ENCODE measurements at places on chromosomes 7 and 10. TPM values are rescaled to one million over a fixed set of nuclear protein-coding genes. Genes with fewer than 3 reads are reported as not detected.

- no peak overlapping the region for H3K4me3 ChIP-seq
- DNase-seq = no peak
- H3K4me1 ChIP-seq = peaks cover 4% of the 10 kb centered on the region
- H3K27me3 ChIP-seq = peaks cover 7% of the 10 kb centered on the region
Observed at GRCh38 chr10:1268831-1269230, 212.6 kb downstream of the WDR37 start.

DNA sequence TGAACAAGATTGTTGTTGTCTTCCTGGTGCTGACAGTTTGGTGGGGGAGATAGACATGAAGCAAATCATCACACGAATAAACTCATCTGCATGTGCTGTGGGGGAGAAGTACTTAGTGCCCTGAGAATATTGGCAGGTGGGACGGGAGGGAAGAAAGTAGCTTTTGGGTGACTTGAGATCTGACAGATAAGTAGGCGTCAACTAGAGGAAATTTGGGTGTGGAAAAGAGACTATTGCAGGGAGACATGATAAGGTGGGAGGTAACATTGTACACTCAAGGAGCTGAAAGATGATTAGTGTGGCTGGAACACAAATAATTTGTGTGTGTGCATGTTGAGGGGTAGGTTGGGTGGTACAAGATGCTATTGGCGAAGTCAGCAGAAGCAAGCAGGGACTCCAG is 30.1 kb downstream of the CNNM2 start:
- H3K4me1 ChIP-seq = no peaks in the 10 kb centered on the region
- no peaks in the 10 kb centered on the region for H3K27me3 ChIP-seq
- no peaks in the 10 kb centered on the region for H3K36me3 ChIP-seq
- no peak for DNase-seq
- no peak overlapping the region for H3K27ac ChIP-seq

- DNase-seq = no peak
- peaks cover 62% of the 10 kb centered on the region for H3K4me1 ChIP-seq
- no peaks in the 10 kb centered on the region for H3K36me3 ChIP-seq
- H3K4me3 ChIP-seq = peak overlapping the region; percentile 80
- H3K27me3 ChIP-seq = no peaks in the 10 kb centered on the region
Observed at GRCh38 chr7:105674200-105674920, 93.1 kb upstream of the EFCAB10 start.

DNA sequence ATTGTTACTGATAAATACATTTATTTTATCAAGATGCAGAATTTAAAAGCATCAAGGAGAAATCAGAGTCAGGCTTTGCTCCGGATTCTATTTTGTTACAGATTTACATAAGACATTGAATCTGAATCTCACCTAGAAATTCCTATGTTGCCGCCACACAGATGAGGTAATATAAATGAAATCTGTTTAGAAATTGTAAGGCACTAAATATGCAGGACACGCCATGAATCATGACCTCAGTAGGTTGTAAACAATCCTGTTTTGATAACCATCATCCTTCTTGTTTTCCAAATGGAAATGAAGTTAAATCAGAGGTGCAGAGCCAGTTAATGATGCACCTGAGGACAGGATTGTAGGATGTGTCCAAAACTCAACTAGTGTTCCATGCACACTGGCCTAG is 778.0 kb downstream of the MAGI2 start:
- H3K27me3 ChIP-seq = no peaks in the 10 kb centered on the region
- no peak for DNase-seq
- H3K4me1 ChIP-seq = no peaks in the 10 kb centered on the region
- no peak overlapping the region for H3K4me3 ChIP-seq

- H3K36me3 ChIP-seq = no peaks in the 10 kb centered on the region
- peaks cover 18% of the 10 kb centered on the region for H3K4me1 ChIP-seq
- H3K4me3 ChIP-seq = no peak overlapping the region
- no peak for DNase-seq
Observed at GRCh38 chr10:71599518-71599917, 120.1 kb downstream of the C10orf105 start.

- no peaks in the 10 kb centered on the region for H3K27me3 ChIP-seq
- DNase-seq = no peak
- no peak overlapping the region for H3K4me3 ChIP-seq
- no peaks in the 10 kb centered on the region for H3K4me1 ChIP-seq
Observed at GRCh38 chr7:44391746-44392617, 66.6 kb upstream of the CAMK2B start.

DNA sequence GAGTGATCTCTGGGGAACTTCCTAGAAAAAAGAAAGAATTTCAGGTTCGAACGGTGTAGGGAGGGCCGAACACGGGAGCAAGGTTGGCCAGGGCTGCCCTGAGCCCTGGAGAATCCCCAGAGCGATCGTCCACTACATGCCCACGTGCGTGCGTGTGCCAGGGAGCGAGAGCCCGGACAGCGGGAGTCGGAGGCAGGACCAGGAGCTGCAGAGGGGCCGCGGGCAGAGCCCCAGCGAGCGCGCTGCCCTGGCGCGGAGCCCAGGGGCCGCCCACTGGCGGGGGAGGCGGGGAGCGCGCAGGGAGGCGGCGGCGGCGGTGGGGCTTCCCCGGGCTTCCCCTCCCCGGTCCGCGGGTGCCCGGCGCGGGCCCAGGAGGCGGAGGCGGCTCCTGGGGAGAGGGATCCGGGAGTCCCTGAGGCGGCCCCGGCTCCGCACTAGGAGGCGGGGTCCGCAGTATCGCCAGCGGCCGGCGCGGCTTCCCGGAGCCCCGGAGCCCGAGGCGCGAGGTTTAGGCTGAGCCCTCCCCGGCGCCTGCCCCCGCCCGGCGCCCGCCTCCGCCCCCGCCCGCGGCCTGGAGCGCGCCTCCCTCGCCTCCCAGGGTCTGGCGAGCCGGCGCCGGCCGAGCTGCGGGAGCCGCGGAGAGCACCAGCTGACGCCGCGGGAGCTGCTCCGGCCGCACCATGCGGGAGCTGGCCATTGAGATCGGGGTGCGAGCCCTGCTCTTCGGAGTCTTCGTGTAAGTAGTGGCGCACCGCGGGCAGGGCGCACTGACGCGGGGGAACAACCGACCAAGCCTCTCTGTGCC is at the start of gene PLPP4:
PLPP4 (plus strand) TSS at position 602 of the 805 bp plus-strand sequence; CDS start at position 681, 79 bp downstream.
- no peak within 1 kb of the TSS for H3K27ac ChIP-seq
- peaks cover 40% of the 10 kb centered on the region for H3K27me3 ChIP-seq
- peaks cover 2% of the 10 kb centered on the region for H3K36me3 ChIP-seq
- no peak for DNase-seq
- H3K4me1 ChIP-seq = no peaks in the 10 kb centered on the region

DNA sequence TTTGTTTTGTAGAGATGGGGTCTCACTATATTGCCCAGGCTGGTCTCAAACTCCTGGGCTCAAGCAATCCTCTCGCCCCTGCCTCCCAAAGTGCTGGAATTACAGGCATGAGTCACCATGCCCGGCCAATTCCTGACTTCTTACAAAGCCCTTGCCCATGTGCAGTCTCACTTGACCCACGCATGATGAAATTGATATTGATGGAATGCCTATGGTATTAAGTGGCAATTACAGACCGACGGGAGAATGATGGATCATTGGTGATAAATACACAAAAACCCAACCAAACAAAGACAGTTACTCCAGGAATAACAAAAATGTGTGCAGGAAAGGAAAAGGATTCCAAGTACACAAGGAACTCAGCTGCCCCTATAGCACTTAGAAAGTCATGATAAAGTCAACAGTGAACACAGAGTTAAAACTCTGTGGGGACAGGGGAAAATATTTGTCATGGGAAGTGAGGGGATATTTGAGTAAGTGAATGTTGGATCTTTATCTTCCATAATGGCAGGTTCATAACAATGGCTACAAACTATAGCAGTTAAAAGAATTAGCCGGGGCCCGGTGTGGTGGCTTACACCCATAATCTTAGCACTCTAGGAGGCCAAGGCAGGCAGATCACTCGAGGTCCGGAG is 21.6 kb downstream of the HIP1 start:
- peaks cover 4% of the 10 kb centered on the region for H3K36me3 ChIP-seq
- H3K27ac ChIP-seq = no peak overlapping the region
- H3K4me1 ChIP-seq = peaks cover 6% of the 10 kb centered on the region
- peaks cover 8% of the 10 kb centered on the region for H3K27me3 ChIP-seq

DNA sequence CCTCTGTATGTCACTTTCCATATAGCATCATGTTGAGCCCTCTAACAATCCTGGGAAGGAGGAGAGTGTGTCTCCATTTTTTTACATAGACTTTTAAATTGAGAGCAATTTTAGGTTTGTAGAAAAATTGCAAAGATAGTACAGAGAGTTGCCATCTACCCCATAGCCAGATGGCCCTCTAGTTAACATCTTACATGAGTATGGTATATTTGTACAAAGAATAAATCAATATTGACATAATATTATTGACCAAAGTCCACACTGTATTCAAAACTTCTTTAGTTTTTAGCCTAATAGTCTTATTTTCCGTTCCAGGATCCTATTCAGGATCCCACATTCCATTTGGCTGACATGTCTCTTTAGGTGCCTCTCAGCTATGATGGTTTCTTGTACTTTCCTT is 274.6 kb upstream of the PLPP4 start:
- no peaks in the 10 kb centered on the region for H3K4me1 ChIP-seq
- H3K4me3 ChIP-seq = no peak overlapping the region
- no peak for DNase-seq
- H3K36me3 ChIP-seq = no peaks in the 10 kb centered on the region
- no peak overlapping the region for H3K27ac ChIP-seq

- DNase-seq = peak; percentile 62
- H3K36me3 ChIP-seq = no peaks in the 10 kb centered on the region
- peaks cover 22% of the 10 kb centered on the region for H3K27me3 ChIP-seq
- no peaks in the 10 kb centered on the region for H3K4me1 ChIP-seq
Observed at GRCh38 chr7:95916573-95917297, 144.4 kb downstream of the DYNC1I1 start.

GRCh38 chr7:140010194-140010895 is 52.4 kb downstream of the PARP12 start:
- no peak overlapping the region for H3K27ac ChIP-seq
- H3K27me3 ChIP-seq = no peaks in the 10 kb centered on the region
- no peaks in the 10 kb centered on the region for H3K4me1 ChIP-seq
- no peak overlapping the region for H3K4me3 ChIP-seq

DNA sequence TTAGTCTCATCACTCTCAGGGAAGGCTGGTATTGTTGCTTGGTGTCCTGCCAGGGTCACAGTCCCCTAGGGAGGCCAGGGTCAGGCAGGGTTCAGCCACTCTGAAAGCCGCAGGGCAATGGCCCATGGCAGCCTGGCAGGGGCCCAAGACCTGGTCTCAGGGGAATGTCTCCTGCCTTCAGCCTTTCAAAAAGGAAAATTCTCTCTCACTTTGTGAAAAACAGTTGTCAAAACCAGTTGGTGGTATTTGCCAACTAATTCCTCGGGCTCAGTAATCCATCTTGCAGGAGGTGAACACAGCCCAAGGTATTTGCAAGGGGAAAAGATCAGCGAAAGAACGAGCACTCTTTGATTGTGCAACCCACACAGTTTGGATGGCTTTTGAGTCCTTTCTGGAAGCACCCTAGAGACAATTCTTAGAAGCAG is 101.5 kb downstream of the JCAD start:
- H3K27me3 ChIP-seq = peaks cover 12% of the 10 kb centered on the region
- no peaks in the 10 kb centered on the region for H3K4me1 ChIP-seq
- no peak overlapping the region for H3K4me3 ChIP-seq
- DNase-seq = no peak
- H3K27ac ChIP-seq = no peak overlapping the region

DNA sequence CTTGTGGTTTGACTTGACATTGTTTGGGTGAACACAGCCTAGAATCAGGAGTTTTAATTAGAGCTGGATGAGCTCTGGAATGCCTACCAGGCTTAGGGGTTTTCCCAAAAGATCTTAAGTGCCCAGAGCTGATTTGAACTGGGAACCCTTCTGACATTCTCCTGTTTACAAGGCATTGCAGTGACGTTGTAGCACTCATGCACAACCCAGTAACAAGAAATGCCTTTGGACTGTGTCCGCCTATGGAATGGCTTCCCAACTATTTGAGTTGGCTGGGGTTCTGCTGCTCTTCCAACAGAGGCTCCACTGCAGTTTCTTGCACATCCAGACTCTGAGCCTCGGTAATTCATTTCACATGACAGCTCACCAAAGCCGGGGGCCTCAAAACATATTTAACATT is 76.7 kb upstream of the MKX start:
- no peak overlapping the region for H3K4me3 ChIP-seq
- H3K27ac ChIP-seq = no peak overlapping the region
- no peaks in the 10 kb centered on the region for H3K4me1 ChIP-seq

DNA sequence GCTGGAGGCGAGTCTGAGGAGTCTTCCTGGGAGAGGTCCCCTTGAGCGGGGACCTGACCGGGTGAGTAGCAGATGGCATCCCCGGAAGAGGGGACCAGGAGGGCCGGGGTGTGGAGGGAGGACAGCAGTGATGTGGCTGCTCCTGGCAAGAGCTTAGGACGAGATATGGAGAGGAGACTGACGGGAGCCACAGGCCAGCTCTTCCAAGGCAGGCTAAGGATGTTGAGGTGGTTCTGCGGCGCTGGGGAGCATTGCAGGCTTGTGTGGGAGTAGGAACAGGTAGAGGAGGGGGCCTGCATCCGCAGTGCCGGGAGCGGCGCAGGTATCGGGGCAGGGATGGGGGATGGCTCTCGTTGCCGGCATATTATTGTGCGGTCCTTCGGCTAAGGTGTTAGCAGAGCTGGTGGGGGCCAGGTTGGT is 76.7 kb upstream of the ANLN start:
- no peak overlapping the region for H3K27ac ChIP-seq
- H3K4me1 ChIP-seq = peaks cover 7% of the 10 kb centered on the region
- H3K27me3 ChIP-seq = no peaks in the 10 kb centered on the region
- DNase-seq = no peak

DNA sequence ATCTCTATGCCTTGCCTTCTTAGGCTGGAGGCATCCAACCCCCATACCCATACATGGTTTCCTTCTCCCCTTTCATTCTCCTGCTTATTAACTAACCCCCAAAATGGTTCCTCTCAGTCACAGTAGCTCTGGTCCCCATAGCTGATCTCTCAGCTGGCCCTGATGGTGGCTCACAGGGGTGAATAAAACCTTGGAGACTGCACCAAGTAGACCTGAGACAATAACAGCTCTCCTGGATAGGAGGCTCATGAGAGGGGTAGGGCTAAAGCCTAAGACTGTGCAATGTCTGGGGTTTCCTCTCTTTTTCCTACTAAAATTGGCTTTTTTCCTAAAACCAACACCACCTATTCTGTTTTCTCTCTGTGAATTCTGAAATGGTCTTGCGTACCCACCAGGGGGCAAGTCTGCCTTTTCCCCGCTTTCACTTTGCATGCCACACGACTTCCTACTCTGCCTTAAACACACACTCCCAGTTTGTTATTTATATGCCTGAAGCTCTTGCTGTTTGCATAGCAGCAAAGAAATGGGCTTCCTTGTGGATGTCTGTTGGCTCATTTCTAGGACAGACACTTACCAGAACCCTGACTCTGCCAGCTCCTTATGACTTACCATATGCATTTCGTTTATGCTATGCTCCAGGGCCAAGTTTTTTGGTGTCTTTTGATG is 18.4 kb upstream of the PON1 start:
- no peaks in the 10 kb centered on the region for H3K4me1 ChIP-seq
- H3K27ac ChIP-seq = no peak overlapping the region
- no peaks in the 10 kb centered on the region for H3K36me3 ChIP-seq
- DNase-seq = no peak
- H3K27me3 ChIP-seq = no peaks in the 10 kb centered on the region

- H3K36me3 ChIP-seq = no peaks in the 10 kb centered on the region
- H3K4me3 ChIP-seq = no peak overlapping the region
- no peaks in the 10 kb centered on the region for H3K4me1 ChIP-seq
- no peak for DNase-seq
- H3K27me3 ChIP-seq = no peaks in the 10 kb centered on the region
- no peak overlapping the region for H3K27ac ChIP-seq
Observed at GRCh38 chr7:126040114-126041045, 1110.8 kb upstream of the POT1 start.

Gene TMEM178B
- 1.4 TPM for total RNA-seq

Gene OR2A12
- total RNA-seq = not detected

Gene CNPY1
- not detected for total RNA-seq

Gene ADRA2A
- total RNA-seq = 0.07 TPM

Gene HKDC1
- total RNA-seq = 1.6 TPM
